ENCODE measurements at places on chromosomes 7 and 10. TPM values are rescaled to one million over a fixed set of nuclear protein-coding genes. Genes with fewer than 3 reads are reported as not detected.

DNA sequence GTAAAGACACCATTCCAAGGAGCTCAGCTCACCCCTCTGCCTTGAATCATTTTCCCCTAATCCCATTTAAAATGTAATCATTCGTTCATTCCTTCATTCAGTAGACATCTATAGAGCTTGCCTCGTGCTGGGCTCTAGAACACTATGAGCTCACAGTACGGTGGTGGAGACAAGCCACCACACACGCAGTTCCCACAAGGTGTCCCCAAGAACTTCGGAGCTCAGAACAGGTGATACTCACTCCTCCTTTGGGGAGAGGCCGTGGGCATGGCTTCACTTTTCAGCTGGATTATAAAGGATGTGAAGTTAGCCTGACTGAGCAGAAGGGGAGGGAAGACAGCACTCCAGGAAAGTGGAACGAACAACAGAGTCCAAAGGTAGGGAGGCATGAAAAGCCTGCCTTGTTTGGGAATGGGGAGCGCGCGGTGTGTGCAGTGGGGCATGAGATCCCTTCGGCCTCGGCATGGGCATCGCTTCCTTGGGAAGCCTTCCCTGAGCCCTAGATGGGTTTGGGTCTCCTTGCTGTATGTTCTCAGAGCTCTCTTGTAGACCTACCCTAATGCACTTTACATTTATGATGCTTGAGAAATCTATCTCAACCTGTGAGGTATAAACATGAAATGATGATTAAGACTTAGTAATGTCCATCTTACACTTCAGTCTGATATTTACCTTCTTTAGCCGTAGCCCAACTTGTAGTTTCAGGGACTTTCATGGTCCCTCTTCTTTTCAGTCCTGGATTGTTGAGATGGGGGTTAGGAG lies 809 bp upstream of the OGA start:
- H3K4me3 ChIP-seq, result peak overlapping the region; percentile 93
- peaks cover 3% of the 10 kb centered on the region for H3K4me1 ChIP-seq
- peak; percentile 75 for DNase-seq
- H3K27me3 ChIP-seq, result no peaks in the 10 kb centered on the region

Gene INSIG1
- 24.6 TPM for total RNA-seq

Gene SPAM1
- total RNA-seq, result not detected

DNA sequence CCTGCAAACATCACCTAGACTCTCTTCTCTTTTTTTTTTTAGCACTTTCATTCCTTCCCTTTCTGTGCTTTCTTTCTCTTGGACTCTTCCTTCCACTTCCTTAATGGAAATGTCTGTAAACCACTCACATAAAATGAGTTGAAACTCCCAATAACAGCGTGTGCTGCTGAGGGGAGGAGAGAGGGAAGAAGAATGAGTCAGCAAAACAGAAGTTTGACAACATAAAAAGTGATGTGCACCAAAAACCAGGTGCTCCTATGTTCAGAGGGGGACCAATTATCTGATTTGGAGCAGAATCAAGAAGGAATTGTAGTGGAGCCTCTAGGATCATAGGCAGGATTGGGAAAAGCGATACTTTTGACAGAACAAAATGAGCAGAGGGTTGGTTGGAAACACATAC lies 712.1 kb upstream of the IGFBP3 start:
- no peak for DNase-seq
- H3K4me3 ChIP-seq, result no peak overlapping the region
- H3K27ac ChIP-seq, result no peak overlapping the region
- H3K4me1 ChIP-seq, result no peaks in the 10 kb centered on the region

Gene ZNF655
- 66.8 TPM for total RNA-seq

DNA sequence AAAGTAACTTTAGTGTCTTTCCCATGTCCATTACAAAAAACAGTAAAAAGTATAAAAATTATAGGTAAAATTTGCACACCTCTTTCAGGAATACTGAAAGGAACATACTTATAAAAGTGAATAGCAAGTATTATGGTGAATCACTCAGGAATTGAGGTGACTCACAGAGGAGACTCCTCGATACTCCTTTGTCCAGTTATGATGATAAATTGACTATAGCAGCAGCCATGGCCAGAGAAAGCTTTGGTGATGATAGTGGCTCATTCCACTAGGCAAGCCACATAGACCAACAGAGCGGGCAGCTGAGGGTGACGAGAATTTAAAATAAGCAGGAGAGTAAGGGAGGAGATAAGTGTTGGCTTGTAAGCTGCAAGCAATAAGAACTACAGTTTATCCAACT lies 1231.1 kb upstream of the CELF2 start:
- H3K36me3 ChIP-seq, result no peaks in the 10 kb centered on the region
- DNase-seq, result no peak
- no peaks in the 10 kb centered on the region for H3K4me1 ChIP-seq
- no peak overlapping the region for H3K4me3 ChIP-seq
- H3K27me3 ChIP-seq, result no peaks in the 10 kb centered on the region

GRCh38 chr10:13399752-13400151 lies 51.7 kb upstream of the SEPHS1 start:
- H3K27me3 ChIP-seq, result no peaks in the 10 kb centered on the region
- DNase-seq, result no peak
- no peaks in the 10 kb centered on the region for H3K36me3 ChIP-seq
- H3K4me3 ChIP-seq, result no peak overlapping the region
- no peaks in the 10 kb centered on the region for H3K4me1 ChIP-seq

Gene HIBADH
- 42.6 TPM for total RNA-seq

DNA sequence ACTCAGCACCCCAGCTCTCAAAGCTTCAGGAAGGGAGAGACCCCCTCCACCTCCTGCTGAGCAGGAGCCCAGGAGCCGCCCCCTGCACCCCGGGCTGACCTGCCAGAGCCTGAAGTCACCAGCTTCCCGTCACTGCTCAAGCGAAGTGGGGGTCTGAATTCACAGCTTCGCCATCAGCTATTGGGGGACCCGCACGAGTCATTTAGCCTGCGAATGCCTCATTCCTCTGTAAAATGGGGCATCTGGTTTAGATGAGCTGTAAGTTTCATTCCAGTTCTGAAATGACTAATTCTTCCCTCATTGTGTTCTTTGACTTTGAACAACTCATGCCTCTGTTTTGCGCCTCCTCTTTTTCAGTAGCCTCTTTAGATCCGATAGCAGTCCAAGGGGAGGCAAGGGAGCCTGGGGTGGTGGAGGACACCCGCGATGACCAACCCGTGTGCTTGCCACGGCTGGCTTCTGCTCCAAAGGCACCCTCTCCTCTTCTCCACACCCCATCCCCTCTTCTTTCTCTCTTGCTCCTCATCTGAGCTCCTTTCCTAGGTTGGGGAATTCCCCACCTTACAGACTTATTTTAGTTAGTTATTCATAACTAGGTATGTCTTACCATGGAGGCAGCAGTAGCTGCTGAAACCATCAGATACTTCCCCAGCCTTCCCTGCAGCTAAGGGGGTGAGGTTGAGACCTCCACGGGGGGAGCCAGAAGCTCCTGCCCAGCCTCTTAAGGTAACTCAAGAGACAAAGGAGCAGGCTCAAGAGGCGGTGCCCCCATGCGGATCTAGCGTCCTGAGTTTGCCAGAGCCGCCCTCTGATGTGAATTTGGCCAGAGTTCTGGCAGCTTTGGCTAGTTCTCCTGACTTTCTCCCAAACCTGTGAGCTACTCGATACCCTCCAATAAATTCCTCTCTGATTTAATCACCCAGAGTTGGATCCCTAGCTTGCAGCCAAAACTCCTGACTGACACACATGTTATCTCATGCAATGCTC lies 47.7 kb downstream of the RBM17 start:
- no peak overlapping the region for H3K27ac ChIP-seq
- H3K4me3 ChIP-seq, result no peak overlapping the region
- H3K27me3 ChIP-seq, result peaks cover 2% of the 10 kb centered on the region
- H3K36me3 ChIP-seq, result no peaks in the 10 kb centered on the region
- H3K4me1 ChIP-seq, result no peaks in the 10 kb centered on the region

DNA sequence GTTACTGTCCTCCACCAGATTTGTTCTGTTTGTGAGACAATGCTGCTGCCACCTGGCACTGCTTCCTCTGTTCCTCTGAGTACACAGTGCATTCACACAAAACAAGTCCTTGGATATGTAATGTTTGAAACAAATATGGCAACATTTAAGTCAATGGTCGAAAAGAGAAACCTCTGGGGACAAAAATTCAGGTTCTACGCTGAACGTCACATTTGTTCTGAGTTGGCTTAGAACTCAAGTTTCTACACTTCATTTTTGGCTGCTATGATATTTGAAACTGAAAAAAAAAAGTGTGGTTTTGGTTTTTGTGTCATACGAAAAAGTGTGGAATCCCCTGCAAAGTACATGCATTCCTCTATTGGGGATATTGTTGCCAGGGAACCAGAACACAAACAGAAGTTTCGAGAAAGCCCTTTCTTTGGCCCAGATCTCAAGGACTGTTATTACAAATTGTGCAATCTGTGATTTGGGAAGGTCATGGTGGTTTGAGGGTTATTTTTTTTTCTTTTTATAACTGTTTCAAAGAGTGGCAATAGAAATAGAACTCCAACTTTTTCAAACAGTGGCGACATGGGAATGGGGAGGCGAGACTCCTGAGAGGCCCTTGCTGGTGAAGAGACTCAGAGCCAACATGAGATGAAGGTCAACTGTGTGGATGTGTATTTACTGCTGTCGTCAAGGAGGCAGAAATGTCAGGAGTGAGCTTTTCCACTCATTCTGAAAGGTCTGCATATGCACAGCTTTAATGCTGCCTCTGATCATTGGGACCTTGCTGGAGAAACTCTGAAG lies 127.5 kb downstream of the CUBN start:
- no peak for DNase-seq
- H3K36me3 ChIP-seq, result no peaks in the 10 kb centered on the region
- H3K4me1 ChIP-seq, result no peaks in the 10 kb centered on the region
- no peaks in the 10 kb centered on the region for H3K27me3 ChIP-seq
- H3K4me3 ChIP-seq, result no peak overlapping the region

- H3K36me3 ChIP-seq, result no peaks in the 10 kb centered on the region
- no peak for DNase-seq
- no peaks in the 10 kb centered on the region for H3K4me1 ChIP-seq
- H3K27ac ChIP-seq, result no peak overlapping the region
Observed at GRCh38 chr7:122914812-122915211, 28.6 kb upstream of the CADPS2 start.

GRCh38 chr7:151925446-151926335 lies 30.6 kb upstream of the GALNTL5 start:
- no peak overlapping the region for H3K4me3 ChIP-seq
- no peak overlapping the region for H3K27ac ChIP-seq
- H3K36me3 ChIP-seq, result no peaks in the 10 kb centered on the region
- DNase-seq, result no peak
